ENCODE measurements at places on chromosomes 5 and 9. TPM values are rescaled to one million over a fixed set of nuclear protein-coding genes. Genes with fewer than 3 reads are reported as not detected.
A peak's percentile ranks its signal among the peaks of the same experiment; 100 is the strongest.

- DNase-seq, result no peak
Measured at GRCh38 chr9:15927161-15927560, 374.3 kb downstream of the CCDC171 start.

F12 gene
- not detected for total RNA-seq

TRPM3 gene
- total RNA-seq, result 0.51 TPM

DNA sequence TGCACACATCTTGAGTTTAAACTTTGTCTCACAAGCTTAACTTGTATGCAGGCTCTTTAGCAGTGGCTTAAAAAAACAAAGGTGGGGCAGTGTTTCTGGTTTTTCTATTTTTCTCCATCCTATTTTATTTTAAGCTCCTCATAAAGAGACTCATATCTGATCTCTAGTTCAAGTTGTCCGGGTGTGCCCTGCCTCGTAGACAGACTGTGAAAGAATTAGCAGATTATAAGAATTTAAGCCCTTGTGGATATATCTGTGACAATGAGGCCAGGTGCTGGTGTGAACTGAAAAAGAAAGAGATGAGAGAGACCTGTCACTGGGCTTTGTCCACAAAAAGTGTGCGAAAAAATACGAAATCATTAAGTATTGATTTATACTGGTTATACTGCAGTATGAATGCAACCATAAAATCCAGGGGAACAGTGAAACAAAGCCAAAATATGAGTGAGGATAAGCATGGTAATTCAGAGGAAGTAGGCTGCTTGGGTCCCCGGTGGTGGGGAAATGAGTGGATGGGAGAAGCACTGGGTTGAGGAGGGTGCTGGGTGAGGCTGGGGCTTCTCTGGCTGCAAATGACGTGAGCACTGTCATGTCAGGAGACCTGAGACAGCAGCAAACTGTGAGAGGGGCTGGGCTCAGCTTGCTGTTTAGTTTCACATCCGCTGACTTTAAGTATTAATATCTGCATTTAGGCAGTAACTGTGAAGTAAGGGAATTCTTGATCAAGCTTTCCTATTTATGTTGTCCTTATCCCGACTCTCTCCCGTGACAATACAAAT, 179.7 kb upstream of the ANKRD55 start:
- peak; percentile 77 for DNase-seq

GRCh38 chr9:109107402-109108240, 12.1 kb downstream of the TMEM245 start:
- DNase-seq, result no peak

- no peak for DNase-seq
Measured at GRCh38 chr9:103997856-103998370, 96.2 kb upstream of the SMC2 start.

- DNase-seq, result no peak
Measured at GRCh38 chr5:127706691-127707090, 3.5 kb downstream of the CCDC192 start.

GRCh38 chr9:92590377-92590776, 54.6 kb upstream of the ECM2 start:
- DNase-seq, result no peak

DNA sequence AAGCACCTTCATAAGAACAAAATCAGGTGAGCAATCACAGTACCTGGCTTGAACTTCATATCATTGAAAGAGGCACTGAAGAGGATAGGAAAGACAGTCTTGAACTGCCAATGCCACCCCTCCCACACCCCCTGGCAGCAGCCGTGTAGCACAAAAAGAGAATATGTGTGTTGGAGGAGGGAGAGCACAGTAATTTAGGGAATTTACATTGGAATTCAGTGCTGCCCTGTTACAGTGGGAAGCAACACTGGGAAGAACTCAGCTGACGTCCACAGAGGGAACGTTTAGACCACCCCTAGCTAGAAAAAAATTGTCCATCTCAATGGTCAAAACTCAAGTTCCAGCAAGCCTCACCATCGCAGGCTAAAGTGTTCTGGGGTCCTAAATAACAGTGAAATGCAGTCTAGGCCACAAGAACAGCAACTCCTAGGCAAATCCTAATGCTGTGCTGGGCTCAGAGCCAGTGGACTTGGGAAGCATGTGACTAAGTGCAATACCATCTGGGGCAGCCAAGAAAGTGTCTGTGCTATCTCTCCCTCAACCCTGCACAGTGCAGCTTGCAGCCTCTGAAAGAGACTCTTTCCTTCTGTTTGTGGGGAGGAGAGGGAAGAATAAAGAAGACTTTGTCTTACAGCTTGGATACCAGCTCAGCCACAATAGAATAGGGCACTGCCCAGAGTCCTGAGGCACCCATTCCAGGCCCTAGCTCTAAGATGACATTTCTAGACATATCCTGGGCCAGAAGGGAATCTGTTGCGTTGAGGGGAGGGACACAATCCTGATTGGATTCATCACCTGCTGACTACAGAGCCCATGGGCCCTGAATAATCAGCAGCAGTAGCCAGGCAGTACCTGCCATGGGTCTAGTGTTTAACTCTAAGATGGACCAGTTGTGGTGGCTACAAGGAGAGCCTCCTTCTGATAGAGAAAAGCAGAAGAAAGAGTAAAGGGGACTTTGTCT, 62.1 kb upstream of the VLDLR start:
- peak; percentile 89 for DNase-seq

GRCh38 chr5:156522651-156523529, 195.9 kb downstream of the SGCD start:
- DNase-seq, result no peak

ALDOB gene
- 0.13 TPM for total RNA-seq

DNA sequence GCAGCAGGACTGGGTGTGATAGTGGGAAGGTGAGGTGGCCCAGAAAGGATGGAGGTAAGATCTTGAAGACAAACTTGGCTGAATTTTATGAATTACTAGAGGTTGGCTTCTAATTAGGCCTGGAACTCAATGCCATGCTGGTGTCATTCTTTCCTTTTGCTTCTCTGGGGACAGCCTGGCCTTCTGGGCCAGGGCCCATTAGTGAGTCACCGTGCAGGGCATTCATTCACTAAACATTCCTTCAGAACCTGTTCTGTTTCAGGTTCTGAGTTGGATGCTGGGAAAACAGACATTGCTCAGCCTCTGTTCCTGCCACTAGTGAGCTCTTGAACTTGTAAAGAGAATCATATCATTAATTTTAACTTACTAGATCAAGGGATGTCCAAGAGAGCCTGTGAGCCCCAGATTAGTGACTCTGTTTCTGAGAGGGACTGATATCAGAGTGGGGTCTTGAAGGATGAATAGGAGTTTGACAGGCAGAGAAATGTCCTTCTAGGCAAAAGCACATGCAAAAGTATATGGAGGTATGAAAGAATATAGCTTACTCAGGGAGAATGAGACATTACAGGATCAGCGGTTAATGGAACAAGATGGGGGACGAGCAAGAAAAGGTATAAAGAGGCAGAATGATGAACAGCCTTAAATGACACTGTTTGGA, 66.5 kb downstream of the LHX2 start:
- DNase-seq, result no peak

DNA sequence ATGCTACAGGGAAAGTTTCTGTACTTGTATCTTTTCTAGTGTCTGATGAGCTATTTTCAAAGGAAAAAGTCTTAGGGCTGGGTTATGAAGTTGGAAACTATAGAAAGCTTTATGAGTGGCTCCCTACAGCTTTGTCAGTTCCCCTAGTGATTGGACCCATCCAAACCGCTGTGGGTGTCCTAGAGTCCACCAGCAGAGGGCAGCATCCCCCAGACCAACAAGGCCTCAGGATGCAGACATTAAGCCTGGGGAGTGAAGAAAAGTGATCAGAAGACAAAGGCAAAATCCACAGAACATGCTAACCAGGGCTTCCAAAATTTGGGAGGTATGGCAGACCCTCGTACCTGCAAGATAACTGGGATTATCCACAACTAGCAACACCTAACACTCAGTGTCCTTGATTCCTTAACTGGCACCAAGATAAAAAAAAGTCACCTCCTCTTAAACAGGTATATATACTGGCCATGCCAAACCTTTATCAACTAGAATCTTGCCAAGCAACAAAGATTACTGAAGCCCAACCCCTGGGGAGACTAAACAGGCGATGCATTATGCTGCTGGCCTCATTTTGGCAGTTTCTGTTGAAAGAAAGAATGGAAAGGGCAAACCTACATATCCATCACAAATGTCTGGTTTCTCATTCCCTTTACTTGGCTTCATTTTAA, 110.4 kb upstream of the NR5A1 start:
- DNase-seq, result peak; percentile 82

RNF145 gene
- total RNA-seq, result 25.4 TPM

DNA sequence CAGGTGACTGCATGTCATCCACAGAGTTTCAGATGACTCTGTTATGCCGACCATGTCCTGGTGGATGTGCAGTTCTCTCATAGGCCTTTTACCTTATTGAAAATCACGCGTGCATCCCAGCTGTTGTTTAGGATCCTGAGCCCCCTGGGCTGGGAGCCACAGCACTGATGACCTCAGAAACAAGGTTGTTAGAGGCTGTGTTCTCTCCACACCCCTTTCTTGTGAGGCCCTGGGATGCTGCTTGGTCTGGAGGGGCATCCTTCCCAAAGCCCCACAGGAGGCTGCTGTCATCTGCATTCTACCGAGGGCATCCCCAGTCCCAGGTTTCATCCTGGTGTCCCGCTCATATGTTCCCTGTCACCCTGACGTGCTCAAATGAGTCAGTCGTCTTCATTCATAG, 76.5 kb upstream of the IRX4 start:
- DNase-seq, result peak; percentile 31

DNA sequence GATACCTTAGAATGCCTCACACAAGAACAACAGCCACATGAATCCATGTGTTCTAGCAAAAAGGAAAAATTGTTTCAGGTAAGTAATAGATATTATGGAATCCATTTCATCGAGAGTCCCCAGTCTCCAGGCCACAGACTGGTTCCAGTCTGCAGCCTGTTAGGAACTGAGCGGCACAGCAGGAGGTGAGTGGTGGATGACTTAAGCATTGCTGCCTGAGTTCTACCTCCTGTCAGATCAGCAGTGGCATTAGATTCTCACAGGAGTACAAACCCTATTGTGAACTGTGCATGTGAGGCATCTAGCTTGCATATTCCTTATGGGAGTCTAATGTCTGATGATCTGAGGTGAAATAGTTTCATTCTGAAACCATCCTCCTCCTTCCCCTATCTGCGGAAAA, 207.0 kb downstream of the CSNK1G3 start:
- DNase-seq, result no peak

DNA sequence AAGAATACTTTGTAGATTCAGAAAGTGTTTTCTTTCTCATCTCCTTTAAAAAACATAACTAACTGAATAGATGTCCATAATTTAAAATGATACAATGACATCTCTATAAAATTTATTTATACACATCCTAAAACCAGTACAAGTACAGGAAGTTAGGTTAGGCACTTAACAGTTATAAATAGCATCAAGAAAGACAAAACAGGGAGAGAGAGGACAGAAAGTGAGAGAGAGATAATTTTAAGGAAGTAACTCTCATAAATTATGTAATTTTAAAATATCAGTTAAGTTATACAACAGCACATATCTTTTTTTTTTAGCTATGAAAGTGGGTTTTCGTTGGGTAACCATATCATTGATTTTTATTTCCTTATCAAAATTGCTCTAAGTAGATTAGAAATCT, 1068.6 kb downstream of the TAF11L14 start:
- no peak for DNase-seq

PTGDS gene
- total RNA-seq, result 1,323 TPM

- DNase-seq, result no peak
Measured at GRCh38 chr9:38089387-38090165, 20.5 kb upstream of the SHB start.

SPATA31A3 gene
- not detected for total RNA-seq

IARS1 gene
- 69.5 TPM for total RNA-seq

GRCh38 chr5:66828548-66829357, 232.6 kb downstream of the MAST4 start:
- DNase-seq, result peak; percentile 88

DNA sequence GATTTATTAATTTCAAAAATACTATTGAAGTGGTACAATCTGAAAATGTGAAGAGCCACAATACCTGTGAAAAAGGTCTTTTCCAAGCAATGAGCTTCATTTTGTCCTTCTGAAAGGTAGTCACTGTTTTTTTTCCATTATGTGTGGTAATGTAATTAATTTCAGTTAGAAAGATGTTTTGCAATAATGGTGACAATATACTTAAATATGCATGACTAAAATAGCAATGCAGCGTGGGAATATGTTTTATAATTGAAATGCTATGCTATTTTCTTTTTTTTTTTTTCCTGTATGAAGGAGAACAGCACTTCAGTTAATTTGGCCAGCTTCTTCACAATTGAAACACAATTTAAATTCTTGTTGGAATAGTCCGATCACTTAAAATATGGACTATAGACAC, 41.9 kb downstream of the NPR3 start:
- no peak for DNase-seq

DNA sequence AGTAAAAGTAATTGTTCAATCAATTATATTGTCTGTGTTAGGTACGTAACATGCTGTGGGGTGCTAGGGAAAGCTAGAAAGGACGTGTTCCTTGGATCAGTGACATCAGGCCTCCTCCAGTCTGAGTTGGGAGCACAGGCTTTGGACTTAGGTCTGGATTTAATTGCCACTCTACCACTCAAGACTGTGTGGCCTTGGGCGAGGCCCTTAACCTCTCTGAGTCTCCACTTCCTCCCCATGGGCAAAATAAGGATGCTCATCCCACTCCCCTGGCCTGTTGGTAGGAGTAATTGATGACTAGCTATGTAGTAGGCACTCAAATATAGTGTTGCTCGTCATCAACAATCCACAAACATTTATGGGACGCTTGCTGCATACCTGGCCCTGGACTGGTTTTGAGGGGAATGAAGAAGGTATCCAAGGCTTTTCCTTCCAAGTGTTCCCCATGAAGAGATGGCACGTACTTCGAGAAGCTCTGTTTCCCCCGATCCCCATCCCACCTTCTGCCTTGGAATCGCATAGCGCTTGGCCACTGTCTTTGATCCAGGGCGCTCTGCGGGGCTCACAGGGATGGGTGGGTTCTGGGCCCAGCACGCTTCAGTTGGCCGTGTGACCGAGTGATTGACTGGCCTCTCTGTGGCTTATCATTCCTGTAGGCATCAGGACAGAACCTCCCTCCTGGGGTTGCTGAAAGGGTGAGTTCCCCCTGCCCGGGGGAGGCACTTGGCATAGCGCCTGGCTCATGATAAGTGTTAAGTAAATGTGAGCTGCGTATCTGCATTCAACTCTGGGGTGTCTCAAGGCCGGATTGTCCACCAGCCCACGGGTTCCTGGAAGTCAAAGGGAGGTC, 8.1 kb downstream of the FGF18 start:
- peak; percentile 81 for DNase-seq

Data from cardiac septum (tissue), 1 donor.